Muscle of leg (tissue), 16 donors: ENCODE measurements at places on chromosomes 7 and 10. TPM values are rescaled to one million over a fixed set of nuclear protein-coding genes. Genes with fewer than 3 reads are reported as not detected.

NXPH1 gene
- total RNA-seq = not detected

- no peak for DNase-seq
Measured at GRCh38 chr7:141017555-141017954, 2.8 kb upstream of the MRPS33 start.

GRCh38 chr10:65900271-65900670 is 1025.6 kb upstream of the LRRTM3 start:
- DNase-seq = no peak

DNA sequence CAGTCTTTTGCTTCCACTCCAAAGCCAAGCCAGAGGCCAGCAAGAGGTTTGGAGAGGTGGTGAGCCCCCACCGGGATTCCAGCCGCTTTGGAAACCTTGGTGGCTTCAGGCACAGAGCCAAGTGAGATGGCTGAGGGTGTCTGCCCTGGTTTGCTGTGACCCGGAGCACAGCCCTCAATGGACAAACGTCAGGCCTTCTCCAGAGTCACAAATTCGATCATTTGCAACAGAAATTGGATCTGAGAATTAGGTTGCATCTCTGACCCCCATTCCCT is 885 bp upstream of the NKX1-2 start:
- no peak for DNase-seq

SPDYE2 gene
- total RNA-seq = 0.04 TPM

INA gene
- total RNA-seq = 0.13 TPM
